NCI-H187 treated with DMSO at 0.1 percent for 48 hours (cell line): ENCODE measurements at places on chromosomes 7 and 10.

DNA sequence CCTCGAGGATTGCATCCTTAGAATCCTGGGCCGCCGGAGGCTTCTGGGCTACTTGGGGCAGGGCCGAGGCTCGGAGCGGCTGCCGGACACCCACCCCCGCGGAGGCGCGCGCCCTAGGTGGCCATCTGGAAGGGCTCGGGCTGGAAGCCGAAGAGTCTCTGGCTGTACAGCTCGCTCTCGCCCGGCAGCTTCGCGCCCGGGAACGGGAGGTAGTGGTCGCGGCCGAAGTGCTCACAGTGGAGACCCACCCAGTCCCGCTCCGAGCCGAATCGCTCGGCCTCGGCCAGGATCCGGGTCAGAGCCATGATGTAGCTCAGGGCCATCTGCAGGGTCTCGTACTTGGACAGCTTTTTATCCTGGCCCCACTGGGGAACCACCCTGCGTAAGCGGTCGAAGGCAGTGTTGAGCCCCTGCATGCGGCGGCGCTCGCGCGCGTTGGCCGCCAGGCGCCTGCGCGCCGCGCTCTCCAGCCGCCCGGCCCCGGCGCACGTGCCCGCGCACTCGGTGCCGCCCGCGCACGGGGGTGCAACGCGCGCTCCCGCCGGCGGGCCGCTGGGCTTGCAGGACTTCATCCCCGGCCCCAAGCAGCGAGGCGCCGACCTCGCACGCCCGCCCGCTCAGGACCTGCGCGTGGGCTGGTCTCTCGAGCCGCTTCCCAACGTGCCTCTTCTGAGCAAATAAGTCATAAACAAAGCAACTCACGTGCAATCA lies 652 bp downstream of the ATOH7 start:
- no peak for DNase-seq

GRCh38 chr7:2882111-2882510 lies 38.0 kb upstream of the GNA12 start:
- no peak for DNase-seq

- DNase-seq, result no peak
Measured at GRCh38 chr10:110392121-110392520, 87.4 kb upstream of the SMNDC1 start.

GRCh38 chr7:14336256-14336655 lies 346.8 kb upstream of the ETV1 start:
- DNase-seq, result no peak

DNA sequence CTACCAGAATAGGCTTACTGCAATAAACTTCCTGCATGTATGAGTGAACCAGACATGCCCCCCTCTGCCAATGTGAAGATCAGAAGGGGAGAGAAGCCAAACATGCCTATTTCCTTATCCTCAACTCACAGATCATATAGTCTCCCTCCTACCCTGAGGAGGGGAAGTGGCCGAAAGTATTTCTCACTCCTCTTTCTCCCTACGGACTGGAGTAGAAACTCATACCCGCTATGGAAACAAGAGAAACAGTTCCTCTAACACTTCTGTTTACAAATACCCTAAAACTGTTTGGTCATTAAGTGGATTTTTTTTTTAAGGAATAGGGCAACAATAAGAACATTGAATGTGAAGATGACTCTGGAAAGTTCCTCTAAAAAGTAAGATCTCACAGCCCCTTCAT lies 31.4 kb downstream of the CCNJ start:
- DNase-seq, result no peak

DNA sequence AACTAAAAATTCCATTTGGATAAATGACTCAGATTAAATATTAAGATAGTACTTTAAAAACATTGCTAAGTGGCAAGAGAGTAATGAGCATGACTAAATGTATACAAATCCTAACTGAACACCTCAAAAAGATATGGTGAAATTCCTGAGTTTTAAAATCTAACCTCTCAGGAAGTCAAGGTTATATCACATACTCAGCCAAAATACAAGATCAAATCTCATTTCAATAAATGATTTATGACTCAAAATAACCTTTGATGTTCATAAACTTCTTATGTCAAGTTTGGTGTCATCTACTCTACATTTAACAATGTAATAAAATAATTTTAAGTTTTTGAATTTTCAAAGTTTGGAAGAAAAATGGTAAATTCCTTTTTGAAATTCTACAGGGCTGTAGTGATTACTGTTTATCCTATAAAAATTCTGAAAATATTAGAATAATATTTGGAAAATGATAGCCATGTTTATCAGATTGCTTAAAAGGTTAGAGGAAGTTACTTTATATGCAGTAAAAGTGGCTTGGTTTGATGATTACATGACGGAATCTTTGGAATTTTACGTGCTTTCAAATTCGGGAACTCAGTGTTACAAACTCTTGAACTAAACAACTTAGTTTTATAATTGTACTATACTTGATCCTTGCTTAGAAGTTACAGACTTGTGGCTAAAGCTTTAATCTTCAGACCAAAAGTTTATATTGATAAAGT lies 43.7 kb downstream of the ASZ1 start:
- DNase-seq, result no peak

DNA sequence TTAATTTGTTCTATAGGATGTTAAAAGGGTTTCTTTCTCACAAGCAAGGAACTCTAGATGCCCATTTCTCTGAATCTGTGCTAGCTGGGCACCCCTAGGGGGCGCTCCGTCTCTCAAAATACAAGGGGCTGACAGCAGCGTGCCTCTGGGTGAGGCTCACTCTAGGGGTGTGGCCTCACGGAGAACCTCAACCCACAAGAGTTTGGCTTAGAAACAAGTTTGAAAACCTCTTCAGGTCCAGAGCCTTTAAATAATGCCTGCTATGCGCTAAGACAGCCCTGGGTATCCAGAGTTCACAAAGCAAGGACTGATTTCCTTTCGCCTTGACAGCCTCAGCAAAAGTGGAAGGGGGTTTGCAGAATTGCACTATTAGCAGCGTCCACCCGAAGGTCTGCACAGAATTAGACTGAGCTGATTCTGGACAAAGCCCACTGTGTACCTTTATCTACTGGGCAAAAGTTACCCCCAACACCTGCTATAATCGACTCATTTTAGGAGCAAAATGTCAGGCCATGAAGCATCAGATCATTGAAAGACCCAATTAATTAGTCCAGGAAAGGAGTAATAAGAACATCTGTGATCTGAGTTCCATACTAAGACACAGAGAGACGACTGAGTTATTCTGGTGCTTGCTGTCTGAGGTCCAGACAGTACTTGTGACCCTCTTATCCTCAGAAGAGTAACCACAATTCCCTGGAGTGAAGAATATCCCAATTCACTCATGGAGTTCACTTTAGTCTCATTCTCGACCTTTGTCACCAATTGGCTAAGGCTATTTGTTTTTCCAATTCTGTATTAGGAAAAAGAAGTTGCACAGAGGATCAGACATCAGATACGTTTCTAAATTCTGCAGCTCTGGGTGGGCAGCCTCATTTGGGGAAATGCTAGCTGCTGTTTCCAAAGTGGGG lies 574 bp upstream of the CPED1 start:
- DNase-seq, result peak; percentile 30

DNA sequence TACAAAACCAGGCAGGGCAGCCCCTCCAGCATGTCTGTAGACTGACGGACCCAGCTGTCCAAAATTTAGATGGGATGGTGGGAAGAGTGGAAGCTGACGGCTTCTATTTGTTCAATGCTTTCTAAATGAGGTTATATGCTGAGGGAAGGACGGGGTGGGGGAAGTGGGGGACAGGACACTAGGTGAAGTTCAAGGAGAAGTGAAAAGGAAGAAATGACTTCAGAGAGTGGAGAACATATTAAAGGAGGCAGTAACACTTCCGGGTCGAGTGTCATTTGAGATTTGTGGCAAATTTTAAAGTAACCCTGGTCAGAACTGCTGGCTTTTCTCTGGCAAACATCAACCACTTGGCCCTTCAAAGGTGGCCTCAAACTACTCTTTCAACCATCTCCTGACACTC lies 9.4 kb downstream of the PIP4K2A start:
- DNase-seq, result no peak

- DNase-seq, result no peak
Measured at GRCh38 chr10:132134241-132135052, 52.3 kb upstream of the DPYSL4 start.

GRCh38 chr10:1209355-1209979 lies 153.3 kb downstream of the WDR37 start:
- DNase-seq, result no peak

DNA sequence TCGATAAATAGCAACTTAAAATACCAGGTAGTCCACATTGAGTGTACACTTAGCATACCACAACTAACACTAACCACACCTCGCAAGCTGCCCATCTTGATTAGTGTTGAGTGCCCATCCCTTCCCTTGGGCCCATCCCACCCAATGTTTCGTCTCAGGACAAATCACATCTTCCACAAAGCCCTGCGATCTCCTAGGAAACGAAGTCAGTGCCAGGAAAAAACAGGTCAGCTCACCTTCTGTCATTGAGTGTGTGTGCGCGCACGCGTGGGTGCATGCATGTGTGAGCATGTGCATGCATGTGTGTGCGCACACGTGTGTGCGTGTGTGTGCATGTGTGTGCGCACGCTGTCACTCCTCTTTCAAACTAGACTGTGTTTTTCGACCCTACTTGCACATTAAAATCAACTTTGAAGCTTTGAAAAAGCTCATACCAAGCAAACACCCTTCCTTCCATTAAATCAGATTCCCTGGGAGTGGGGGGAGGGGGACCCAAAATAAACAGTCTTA lies 48.8 kb upstream of the OPALIN start:
- no peak for DNase-seq

DNA sequence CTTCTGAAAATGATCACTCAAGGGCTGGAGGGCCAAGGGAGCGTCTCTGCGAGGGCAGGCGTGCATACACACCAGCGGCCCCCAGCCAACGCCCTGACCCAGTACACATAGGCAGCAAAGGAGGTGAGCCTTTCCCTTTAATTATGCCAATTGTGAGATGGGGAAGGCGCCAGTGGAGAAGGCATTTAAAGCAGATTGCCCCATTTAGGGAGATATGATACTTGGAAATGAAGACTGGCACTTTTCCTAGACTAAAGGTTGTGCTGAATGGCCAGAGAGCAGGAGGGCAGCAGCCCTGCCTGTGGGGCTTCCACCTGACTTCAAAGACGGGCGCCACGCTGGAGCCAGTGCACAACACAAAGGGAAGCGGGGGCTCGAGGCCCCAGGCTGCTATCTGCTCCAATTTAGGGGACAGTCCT lies 24.1 kb downstream of the HIPK2 start:
- DNase-seq, result no peak

GRCh38 chr10:2619472-2619871 lies 447.9 kb upstream of the PFKP start:
- DNase-seq, result peak; percentile 11

DNA sequence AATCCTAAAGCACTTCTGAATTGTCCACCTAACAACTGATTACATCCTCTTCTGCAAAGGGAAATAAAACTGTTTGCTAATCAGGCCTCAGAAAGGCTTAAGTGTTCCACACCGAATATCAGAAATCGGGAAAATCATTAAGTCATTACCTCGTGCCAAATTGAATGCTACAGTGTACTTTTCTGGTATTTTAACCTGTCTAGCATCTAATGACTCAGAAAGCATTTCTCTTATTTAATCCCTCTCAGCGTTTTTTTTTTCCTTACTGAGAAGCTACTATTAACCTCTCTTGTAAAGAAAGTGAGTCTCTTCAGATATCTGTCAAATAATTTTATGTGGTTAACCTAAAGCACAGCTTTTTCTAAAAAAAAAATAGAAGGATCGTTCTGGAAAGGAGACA lies 28.6 kb downstream of the VIM start:
- DNase-seq, result no peak

GRCh38 chr10:112376396-112376790 lies 2.5 kb downstream of the ACSL5 start:
- DNase-seq, result no peak

GRCh38 chr10:129932182-129932581 lies 31.9 kb downstream of the EBF3 start:
- DNase-seq, result no peak

- no peak for DNase-seq
Measured at GRCh38 chr7:16668049-16668858, 22.3 kb downstream of the BZW2 start.

DNA sequence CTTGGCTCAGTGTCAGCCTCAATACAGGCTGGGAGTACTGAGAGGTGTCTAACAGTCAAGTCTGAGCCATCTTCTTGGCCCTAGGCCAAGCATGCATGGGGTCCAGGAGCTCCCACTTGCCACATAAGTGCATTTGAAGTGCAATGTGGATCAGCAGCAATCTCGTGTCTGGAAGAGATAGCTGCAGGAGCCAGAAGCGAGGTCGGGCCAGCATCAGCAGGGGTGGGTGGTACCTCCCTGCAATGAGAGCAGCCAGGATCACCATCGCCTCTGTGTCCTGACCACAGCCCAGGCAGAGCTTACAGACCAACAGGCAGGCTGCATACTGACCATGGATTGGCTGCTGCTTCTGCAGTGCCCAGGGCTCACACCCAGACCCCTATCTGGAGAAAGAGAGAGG lies 83.0 kb upstream of the CXCL12 start:
- DNase-seq, result no peak

DNA sequence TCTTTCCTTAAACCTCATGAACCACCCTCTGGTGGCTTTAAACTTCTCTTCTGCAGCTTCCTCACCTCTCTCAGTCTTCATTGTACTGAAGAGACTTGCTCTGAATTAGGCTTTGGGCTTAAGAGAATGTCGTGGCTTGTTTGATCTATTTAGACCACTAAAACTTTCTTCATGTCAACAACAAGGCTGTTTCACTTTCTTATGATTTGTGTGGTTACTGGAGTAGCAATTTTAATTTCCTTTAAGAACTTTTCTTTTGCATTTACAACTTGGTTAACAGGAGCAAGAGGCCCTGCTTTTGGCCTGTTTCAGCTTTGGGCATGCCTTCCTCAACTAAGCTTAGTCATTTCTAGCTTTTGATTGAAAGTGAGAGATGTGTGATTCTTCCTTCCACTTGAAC lies 38.1 kb upstream of the CDHR3 start:
- DNase-seq, result no peak

DNA sequence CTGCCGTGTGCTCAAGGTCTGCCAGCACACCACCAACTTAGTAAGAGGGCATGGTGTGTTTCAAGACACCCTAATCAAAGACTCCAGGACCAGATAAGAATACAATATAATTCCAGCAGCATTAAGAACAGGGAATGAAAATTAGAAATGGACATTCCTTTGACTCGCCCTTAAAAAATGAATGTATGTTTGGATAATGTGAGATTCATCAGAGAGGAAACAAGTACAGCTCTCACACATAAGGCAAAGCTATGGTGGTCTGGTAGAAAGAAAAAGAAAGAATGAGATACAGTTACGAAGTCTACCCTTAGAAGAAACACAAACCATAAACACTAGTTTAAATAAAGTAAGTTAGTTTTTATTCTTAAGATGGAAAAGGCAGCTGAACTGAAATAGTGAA lies 174.8 kb upstream of the ANK3 start:
- no peak for DNase-seq

DNA sequence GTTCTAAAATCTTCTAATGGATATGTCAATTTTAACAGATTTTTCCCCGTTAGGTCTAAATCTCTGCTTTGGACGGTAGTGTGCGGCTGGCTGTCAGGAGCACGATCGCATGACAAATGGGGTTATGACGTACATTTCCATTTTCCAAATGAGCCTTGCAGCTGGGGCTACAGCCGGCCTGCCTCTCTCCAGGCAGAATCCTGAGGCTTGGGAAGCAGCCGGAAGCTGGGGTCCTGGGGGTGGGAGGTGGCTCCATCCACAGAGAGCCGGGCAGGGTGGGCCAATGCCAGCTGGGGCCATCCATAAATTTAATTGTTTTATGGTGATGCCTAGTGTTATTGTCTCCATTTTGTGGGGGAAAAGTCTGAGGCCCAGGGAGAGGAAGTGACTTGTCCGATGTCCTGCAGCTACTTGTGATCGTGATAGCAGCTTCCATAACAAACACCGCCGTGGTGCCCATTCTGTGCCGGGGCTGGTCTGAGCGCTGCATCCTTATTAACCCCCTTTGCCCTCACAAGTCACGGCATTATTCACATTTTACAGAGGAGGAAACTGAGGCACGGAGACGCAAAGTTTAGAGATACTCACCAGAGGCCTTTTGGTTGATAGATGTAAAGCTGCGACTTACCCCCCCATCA lies 53.0 kb upstream of the EBF3 start:
- no peak for DNase-seq
